ENCODE measurements at places on chromosomes 7 and 10.
A peak's percentile ranks its signal among the peaks of the same experiment; 100 is the strongest.

GRCh38 chr7:117216010-117216409 is 106.8 kb downstream of the WNT2 start:
- DNase-seq: no peak

- no peak for DNase-seq
Observed at GRCh38 chr10:123847686-123848432, 43.7 kb downstream of the CPXM2 start.

DNA sequence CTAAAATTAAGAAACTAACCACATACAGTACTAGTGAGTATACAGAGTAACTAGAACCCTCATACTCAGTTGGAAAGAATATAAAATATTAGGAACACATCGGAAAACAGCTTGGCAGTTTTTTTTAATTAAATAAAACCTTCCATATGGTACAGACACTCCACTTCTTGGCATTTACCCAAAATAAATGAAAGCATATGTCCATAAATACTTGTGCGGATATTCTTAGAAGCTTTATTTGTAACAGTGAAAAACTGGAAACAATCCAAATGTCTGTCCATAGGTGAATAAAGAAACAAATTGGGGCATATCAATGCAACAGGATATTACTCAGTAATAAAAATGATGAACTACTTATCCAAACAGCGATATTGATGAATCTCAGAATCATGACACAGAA is 410.0 kb downstream of the HTR7 start:
- no peak for DNase-seq

GRCh38 chr7:47327698-47328391 is 254.1 kb downstream of the TNS3 start:
- DNase-seq: no peak

- DNase-seq: no peak
Observed at GRCh38 chr10:34697351-34698247, 117.5 kb downstream of the PARD3 start.

DNA sequence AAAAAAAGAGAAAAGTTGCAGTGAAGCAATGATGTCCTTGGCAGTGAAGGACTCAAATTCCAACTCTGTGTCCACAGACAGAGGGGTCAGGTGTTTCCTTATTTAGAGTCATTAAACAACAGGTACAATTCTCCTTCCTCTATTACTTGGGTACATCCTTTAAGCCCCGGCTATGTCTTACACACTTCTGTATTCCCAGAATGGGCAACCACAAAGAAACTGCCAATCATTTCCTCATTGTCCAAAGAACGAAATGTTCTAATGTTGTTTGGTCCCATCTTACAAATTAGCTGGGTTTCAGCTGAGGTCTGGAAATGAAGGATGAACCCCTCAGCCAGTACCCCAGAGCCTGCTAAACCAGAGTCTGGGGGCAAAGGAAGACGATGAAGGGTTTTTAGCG is 59.5 kb downstream of the GRB10 start:
- no peak for DNase-seq

DNA sequence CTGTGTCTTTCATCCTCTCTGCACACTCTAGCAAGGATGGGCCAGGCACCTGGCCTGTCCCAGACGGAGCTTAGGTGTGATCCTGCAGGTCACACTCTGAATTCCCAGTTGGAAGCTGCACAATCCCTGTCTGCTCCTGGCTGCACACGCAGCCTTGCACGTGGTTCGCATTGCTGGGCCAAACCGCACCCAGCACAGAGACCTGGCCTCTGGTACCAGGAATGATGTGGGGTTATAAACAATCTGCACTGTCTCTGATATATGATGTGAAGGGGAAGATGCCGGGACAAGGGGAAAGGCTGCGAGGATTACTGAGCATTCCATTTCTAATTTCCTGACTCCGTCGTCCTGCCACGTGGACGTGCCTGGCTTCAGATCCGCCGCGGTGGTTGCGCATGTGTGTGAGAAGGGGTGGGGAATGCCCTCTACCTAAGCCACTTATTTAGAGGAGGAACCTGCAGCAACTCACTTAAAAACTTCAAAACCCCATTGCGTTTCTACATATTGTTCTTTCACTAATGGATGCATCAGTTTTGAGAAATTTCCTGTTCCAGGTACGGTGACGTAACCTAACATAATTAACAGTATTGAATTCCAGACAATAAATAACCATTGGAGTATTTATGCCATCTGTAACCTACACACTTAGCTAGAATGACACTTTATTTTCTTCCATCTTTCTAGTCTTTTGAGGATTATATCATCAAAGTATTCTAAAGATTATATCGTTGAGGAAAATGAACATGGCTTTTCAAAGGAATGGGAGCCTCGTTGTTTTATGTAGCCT is 559.7 kb upstream of the MGMT start:
- DNase-seq: no peak

DNA sequence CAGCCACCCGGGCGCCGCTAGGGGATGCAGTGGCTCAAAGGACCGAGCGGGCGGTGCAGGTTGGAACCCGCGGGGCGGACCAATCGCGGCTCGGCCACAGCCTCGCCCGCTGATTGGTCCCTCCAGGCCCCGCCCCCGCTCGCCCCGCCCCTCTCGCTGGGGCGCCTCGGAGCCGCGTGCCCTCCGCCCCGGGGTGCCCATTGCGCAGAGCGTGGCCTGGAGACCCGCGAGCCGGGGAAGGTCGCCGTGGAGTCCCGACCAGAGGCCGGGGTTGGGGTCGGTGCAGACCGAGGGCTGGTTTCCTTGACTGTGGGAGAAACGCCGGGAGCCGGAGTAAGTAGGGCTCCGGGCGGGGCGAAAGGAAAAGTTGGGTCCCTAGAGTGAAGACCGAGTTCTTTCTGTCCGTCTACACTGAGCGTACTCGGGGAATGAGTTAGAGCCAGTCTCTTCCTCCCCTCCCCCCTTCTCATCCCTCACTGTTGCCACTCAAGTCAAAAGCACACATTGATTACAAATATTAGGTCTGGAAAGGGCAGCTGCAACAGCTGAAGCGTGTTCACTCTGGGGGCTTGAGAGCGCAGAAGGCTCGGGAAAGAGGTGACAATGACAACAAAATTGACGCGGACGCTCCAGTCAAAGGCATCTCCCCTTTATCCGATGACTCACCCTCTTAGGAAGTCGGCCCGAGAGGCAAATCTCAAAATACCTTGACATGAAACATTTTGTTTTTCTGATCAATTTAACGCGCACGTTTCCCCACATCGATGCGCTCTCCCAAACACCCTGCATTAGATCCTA is 843 bp upstream of the GATA3 start:
- peak; percentile 35 for DNase-seq

DNA sequence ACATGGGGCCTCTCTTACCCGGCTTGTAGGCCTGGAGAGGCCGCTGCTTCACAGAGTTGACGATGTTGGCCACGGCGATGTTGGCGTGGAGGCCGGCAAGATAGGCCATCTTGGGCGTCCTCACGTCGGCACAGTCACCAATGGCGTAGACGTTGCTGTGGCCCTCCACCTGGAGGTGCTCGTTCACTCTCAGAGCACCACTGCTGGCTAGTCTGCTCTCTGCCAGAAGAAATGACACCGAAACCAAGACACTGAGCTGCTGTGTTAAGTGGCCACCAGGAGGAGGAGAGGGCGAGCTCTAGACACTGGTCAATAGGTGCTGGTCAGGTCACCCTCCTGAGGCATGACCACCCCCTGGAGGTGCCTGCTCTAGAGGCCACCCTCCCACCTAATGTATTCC is 17.7 kb downstream of the AIFM2 start:
- DNase-seq: no peak

GRCh38 chr10:3056280-3057037 is 10.9 kb upstream of the PFKP start:
- no peak for DNase-seq

DNA sequence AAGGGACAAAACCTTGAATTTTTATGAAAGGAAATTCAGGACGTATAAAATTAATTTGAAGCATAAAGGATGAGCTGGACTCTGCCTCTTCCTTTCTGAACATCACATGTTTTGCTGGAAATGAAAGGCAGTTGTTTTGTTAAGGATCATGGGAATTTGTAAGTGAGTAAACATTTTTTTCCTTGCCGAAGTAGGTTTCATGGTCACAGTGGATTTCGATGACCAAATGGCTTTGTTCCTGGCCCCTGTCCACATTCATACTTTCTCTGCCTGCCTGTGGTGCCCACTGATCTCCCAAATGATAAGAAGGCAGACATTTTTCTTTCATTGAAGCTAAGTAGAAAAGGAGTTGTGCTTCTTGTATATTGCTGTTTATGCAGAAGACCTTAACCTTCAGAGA is 104.2 kb downstream of the ARID5B start:
- no peak for DNase-seq

- DNase-seq: no peak
Observed at GRCh38 chr7:71459132-71459531, 327.2 kb downstream of the GALNT17 start.
